ENCODE measurements at places on chromosomes 1 and 21.

DNA sequence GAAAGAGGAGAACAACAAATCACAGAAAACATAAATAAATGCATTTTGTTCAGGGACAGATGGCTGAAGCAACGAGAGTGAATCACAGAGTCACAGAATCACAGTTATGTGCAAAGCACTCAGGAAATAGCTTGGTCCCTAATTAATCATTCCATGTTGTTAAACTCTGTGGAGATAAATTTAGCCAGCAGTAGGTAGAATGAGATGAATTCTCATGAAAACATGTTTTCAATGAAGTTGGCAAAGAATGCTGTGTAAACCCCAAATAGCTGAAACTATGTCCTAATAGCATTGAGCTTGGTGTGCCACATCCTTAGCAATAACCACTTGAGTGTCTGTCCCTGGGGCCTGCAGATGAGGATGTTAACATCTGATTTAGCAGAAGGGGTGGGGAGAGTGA lies 20.4 kb downstream of the LEPR start:
- peak; percentile 48 for DNase-seq

DNA sequence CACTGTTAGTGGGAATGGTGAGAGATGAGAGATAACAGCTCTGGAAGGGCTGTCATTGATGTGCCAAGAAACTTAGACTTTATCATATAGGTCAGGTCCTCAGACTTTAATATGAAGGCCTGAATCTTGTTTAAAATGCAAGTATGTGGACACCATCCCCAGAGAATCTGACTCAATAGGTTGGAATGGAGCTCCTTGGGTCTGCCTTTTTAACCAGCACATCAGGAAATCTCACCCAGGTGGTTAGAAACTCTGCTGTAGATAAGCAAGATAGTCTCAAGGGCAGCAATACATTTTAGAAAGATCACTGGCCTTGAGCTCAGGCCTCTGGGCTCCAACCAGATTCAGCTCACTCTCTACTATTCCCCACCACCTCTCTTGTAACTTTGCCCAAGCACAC lies 180.4 kb downstream of the SLC44A5 start:
- no peak for DNase-seq

DNA sequence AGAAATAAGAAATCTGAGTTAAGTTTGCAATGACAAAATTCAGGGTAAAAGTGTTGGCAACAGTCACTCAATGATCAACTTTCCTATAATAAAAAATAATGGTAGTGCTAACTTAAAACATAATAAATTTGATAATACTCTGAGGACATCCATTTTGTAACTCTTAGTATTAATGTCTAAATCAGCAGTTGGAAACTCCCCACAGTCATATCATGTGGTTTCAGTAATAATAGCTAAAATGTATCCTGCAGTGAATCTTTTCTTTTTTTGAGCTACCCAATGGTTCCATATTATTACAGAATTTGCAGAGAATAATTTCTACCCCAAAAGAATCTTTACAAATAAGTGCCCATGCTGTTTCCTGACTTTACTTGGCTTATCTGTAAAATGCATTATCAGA lies 286.7 kb downstream of the PTPRC start:
- DNase-seq: no peak

DNA sequence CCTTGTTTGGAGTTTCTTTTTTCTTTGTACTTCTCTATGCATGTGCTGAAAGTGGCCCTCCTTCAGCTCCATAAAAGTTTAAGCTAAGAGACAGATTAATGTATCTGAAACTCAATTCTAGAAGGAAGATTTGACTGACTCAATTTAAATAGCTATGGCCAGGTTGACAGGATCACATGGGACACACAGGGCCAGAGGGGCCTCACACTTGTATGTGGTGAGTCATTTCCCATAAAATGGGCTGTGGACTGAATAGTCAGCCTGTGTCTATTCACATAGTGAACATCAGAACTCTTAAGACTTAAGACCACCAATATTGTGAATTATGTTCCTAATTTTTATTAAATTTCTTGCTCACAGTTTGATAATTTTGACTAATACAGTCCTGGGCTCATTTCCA lies 45.7 kb upstream of the DEPDC1 start:
- DNase-seq: peak; percentile 36

GRCh38 chr21:36145259-36145658 lies 10.4 kb downstream of the CBR3 start:
- no peak for DNase-seq

- peak; percentile 54 for DNase-seq
Measured at GRCh38 chr1:8017495-8018197, 8.5 kb downstream of the ERRFI1 start.

- DNase-seq: no peak
Measured at GRCh38 chr1:58811303-58811702, 27.5 kb upstream of the JUN start.

GRCh38 chr1:18077657-18078215 lies 29.9 kb upstream of the IGSF21 start:
- DNase-seq: no peak

- peak; percentile 81 for DNase-seq
Measured at GRCh38 chr21:30408782-30409494, 13.1 kb downstream of the KRTAP13-1 start.

DNA sequence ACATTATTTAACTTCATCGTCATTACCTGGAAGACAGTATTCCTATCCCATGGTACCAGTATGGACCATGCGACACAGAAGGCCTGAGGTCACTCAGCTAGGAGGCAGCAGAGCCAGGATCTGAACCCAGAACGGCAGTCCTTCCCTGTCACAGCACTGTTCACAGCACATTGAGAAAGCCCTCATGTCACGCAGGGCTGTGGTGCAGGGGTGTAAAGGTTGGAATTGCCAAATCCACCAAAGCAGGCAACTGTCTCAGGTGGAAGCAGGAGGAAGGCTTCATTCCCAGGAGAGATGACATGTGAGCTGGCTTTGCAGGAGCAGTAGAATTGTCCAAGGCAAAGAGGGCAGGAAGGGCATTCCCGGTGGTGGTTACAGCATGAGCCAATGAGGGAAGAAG lies 9.9 kb upstream of the TTC22 start:
- DNase-seq: no peak

- no peak for DNase-seq
Measured at GRCh38 chr1:26119892-26120608, 8.4 kb downstream of the PDIK1L start.

DNA sequence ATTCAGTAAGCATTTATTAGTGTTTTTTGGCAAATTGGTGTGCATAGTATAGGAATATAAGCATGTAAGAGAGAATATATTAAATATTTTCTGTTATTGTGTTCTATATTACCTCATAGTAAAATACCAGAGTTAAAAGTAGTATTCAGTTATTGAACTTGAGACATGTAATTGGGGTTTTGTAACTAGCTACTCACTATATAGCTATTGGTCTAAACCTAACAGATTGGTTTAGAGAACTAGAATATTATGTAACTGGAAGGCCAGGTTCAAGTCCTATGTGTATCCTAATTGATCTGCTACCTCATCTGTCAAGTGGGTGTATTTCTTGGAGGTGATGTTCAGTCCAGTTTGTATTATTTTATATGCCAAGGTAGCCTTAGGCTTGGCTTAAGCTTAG lies 26.3 kb downstream of the CLIC4 start:
- DNase-seq: no peak

DNA sequence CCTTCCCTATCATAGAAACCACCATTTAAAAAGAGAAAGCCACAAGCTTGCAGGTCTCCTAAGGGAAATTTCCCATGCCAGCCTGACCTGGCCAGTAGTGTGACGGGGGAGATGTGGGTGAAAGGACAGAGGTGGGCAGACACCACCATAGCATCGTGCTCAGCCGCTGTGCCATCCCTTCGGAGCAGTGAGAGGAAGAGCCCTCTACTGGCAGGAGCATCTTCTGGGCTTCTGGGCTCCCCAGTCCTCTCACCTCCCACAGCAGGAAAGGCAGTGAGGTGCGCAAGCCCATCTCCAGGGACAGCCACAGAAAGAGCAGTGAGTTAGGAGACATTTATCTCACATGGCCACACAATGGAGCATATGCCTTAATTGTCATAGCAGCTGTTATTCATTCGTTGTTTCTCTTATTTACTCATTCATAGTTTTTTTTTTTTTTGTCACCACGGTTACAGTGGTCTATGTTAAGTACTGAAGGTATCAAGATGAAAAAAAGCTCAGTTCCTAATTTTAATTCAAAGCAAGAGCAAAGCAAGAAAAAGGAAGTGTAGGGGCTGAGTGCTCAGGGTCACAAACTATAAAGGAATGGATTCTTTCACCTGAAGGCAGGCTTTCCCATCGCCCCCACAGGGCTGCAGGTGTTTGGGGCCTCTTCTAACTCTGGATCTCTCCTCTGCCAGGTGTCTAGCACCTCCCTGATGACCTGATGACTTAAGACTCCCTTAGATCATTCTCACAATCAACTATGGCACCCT lies 48.8 kb upstream of the CAMK1G start:
- no peak for DNase-seq

GRCh38 chr21:20270365-20271055 lies 727.7 kb upstream of the NCAM2 start:
- no peak for DNase-seq

GRCh38 chr1:204337583-204337982 lies 22.1 kb downstream of the PLEKHA6 start:
- DNase-seq: no peak

GRCh38 chr1:25692560-25692959 lies 76.0 kb downstream of the MAN1C1 start:
- DNase-seq: no peak

GRCh38 chr1:56414728-56415224 lies 164.6 kb downstream of the PLPP3 start:
- no peak for DNase-seq

- peak; percentile 39 for DNase-seq
Measured at GRCh38 chr1:240271081-240271480, 179.4 kb downstream of the FMN2 start.

DNA sequence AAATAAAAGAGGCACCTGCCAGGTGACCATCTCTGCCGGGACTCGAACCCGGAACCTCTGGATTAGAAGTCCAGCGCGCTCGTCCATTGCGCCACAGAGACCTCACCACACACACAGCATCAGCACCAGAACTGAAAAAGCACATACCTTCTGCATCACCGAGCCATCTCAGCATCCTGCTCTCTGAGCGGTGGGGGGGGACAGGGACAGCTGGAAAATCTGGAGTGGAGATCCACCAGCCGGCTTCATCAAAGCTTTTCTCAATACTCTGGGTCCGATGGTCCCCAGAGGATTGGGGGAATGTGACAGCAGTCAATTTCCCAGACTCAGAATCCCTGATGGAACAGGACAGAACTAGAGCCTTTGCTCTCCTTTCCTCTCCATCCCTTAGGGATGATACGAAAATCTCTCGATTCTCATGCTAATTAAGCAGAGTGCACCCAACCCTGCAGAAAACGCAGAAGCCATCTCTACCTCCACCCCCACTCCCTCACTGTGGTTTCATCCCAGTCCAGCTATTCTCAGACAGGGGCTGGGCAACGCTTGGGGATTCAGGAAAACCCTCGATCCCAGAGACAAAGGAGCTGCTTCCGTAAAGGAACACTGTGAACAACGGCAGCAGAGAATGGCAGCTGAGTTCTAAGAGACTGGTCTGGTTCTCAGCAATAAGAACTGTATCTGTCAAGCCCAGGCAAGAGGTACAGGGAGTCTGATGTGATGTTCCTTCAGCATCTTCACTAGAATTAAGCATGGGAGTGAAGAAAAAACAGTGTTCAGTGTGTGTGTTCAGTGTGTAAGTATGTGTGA lies 29.6 kb upstream of the CADM3 start:
- peak; percentile 83 for DNase-seq

DNA sequence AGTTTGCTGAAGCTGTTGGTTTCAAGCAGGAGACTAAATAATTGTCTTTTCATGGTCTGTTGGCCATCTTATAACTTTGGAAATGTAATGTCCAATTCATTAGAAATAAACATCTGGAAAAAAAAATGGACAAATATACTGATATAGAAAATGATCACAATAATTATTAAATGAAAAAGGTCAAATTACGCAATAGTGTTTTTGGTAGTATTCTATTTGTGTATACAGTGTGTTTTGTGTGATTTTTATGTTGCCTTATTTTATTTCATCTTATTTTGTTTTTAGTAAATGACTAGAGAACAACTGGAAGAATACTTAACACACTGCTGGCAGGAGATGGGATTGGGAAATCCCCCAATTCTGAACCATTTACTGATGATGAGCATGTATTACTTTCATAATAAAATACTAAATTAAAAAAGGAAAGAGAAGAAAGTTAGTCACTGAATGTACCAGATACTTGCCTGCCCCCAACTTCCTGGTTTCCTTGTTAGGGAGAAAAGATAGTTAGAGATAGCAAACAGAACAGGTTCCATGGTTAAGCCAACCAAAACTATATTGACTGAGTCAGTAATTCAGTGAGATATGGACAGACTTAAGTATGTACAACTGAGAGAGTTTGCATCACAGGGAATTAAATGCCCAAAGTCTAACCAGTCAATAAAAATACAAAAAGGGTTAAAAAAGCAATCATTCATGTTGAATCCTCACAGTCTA lies 24.0 kb upstream of the SAMD13 start:
- DNase-seq: no peak

DNA sequence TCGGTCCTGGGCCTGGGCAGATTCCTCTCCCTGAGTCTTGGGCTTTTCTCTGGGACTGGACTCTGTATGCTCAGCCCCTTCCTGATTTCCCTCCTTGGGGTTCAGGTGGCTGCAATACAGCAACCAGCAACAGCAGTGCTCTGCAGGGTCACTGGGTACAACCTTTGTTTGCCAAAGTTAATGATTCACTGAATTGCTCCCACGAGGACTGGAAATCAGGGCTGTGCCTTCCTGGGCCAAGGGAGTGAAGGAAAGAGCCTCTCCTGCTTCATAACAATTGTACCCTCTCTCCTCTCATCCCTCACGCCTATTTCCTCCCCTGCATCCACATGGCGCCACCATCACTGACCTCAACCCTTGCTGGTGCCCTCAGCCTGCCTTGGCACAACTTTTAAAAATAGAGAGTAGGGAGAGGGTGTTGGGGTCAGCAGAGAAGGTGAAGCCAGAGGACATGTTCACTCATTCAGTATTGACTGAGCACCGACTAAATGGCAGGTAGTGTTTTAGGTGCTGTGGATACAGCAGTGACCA lies 52.8 kb upstream of the GOLT1A start:
- DNase-seq: no peak

- no peak for DNase-seq
Measured at GRCh38 chr21:44093761-44094160, 13.4 kb upstream of the PWP2 start.

DNA sequence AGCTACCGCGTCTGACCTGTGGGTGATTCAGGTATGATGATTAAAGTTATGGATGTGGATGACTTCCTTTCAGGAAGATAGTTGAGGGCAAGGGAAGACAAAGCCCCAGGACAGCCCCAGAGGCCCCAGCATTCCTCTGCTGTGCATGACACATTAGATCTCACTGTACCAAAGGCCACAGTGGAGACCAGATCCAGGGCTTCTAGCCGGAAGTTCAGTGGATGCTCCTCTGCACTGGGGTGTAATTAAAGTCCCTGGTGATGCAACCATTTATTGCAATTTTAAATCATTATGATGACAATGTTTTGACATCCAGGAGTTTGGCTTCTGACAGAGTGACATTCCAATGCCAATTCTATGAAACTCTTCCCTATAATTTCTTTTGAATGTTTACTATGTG lies 5.0 kb downstream of the C4BPA start:
- no peak for DNase-seq

- no peak for DNase-seq
Measured at GRCh38 chr1:84771895-84772294, 81.6 kb upstream of the SSX2IP start.

GRCh38 chr1:209692745-209693504 lies 11.7 kb upstream of the HSD11B1 start:
- peak; percentile 91 for DNase-seq

GRCh38 chr1:22380024-22380785 lies 71.4 kb upstream of the ZBTB40 start:
- peak; percentile 18 for DNase-seq

All from cardiac fibroblast (primary cell).